PC-9 (cell line): ENCODE measurements at places on chromosomes 7 and 10. TPM values are rescaled to one million over a fixed set of nuclear protein-coding genes. Genes with fewer than 3 reads are reported as not detected.

DNA sequence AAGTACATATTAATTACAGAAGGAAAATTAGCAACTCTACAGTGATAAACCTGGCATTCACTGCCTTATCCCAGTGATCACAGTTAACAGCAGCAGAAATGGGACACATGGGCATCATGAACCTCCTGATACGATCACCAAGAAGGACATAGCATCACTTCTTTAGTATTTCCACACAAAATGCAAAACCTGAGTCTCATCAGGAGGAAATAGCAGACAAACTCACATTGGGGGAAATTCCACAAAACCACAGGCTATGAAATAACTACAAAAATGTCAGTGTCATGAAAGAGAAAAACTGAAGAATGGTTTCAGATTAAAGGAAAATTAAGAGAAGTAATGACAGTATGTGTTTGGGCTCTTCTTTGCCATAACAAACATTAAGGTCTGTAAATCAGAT lies 12.0 kb upstream of the PURB start:
- DNase-seq: no peak

- DNase-seq: no peak
Observed at GRCh38 chr7:134832367-134832766, 52.9 kb downstream of the CALD1 start.

- DNase-seq: no peak
Observed at GRCh38 chr10:36345807-36346206, 703.7 kb upstream of the FZD8 start.

- no peak for DNase-seq
Observed at GRCh38 chr7:155916926-155917655, 104.8 kb upstream of the SHH start.

The SPOCK2 gene
- 4.2 and 5.3 TPM in 2 replicates for total RNA-seq

The ADCK2 gene
- total RNA-seq: 35.3 and 41.7 TPM in 2 replicates

- DNase-seq: no peak
Observed at GRCh38 chr7:26224359-26224758, 22.8 kb downstream of the CBX3 start.

DNA sequence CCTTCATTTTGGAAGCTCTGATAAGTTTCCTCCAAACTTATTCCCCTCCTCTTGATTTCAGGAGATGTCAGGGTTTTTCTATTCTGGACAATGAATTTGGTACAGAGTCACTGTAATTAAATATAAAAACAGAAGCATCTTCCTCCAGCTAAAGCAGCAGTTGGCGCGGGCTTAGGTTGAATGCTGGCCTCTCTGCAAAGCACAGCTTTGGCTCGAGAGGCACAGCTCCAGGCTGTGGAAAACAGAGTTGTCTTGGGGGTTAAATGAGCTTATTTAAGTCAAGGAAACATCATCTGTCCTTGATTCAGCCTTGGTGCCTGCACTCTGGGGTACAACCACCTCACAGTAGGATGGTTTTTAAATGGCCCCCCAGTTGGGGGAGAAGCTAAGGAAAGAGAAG lies 35.0 kb upstream of the PDCD4 start:
- no peak for DNase-seq

DNA sequence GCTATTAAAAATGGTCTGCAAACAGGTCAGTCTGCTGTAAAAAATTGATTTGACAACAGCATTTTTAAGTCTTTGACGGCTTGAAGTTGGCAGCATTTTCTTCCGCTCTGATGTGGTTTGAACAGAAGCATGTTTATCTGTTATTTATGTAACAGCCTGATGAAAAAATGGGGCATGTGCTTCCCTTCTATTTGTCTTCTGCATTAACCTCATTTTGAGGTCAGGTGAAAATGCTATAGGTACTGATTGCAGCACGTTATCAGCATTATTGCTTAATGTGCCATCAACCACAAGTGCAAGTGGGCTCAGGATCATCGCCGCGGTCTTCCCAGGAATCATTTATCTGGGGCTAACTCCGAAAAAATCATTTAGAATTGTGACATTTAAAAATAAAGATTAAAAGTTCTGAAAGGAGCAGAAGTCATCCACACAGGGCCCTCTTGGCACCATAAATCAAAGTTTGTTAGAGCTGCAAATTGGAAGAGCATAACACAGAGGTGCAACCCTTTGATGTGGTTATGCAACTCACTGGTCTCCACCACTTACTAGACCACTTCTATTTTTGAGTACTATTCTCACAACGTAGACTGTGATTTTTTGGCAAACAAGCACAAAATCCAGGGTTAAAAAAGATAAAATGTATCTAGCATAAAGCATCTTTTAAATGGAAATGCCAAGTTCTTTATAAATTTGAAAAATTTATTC lies 307.7 kb downstream of the MDFIC start:
- DNase-seq: no peak

DNA sequence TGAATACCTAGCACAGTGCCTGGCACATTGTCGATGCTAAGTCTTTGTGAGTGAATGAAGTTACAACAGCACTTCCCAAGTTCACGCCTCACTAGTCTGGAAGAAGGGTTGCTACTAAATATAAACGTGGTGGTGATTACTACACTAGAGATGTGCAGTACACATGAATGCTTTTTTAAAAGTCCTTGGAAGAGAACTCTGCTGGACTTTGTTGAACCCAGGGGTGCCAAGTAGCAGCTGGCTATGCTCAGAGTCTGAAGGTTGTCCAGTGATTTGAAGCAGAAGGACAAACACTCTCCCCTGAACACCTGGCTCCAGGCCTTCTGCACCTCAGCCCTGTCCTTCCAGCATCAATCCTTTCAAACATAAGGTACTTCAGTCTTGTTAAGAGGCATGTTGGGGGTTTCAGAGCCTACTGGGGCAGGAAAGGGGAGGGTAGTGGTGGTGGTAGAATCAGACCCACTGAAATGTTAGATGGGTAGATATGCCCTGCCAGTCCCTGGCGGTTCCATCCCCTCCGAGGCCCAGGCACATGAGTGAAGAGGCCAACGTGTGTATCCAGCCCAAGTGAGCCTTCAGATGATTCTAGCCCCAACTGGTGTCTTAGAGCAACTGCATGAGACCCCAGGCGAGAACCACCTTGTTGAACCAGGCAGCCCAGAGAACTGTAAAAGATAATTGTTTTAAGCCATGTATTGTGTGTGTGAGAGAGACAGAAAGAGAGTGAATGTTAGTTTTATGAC lies 94.4 kb downstream of the TAX1BP1 start:
- no peak for DNase-seq

DNA sequence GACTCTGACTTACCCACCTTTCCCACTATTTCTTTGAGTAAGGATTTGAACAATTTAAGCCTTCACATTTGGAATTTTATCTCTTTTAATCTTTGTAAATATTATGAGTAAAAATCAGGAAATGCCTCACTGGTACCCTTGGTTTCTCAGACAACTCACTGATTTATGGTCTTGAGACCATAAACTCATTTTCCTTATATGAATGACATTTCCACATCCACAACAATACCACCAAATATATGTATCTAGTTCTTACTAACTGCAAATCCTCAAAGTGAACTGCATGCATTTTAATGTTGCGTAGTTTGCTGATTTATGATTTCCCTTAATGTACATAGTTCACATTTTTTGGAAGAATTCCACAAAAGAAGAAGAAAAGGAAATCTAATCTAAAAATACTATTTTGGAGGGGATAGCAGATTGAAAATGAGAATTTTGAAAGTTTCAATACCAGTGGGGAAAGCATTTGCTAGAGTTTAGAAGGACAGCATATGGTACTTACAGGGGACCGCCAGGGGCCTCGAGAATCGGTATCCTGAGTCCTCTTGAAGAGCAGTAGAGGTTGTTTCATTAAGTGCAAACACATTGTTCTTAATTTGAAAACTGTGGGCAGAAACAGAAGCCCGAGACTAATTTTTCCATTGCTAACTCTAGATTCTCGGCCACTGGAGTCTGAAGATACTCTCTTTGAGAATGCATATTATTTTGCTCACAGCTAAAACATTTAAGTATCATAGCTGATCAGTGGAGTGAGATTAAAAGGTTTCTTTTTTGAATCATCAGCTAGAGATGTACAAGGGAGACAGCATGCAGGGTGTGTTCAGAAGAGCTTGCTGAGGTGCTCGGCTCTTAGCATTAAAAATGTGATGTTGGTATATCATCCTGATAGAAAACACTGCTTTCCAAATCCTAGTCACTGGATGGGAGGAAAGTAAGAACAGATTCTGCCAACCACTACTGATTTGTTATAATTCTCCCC lies 964.0 kb downstream of the GATA3 start:
- DNase-seq: no peak

DNA sequence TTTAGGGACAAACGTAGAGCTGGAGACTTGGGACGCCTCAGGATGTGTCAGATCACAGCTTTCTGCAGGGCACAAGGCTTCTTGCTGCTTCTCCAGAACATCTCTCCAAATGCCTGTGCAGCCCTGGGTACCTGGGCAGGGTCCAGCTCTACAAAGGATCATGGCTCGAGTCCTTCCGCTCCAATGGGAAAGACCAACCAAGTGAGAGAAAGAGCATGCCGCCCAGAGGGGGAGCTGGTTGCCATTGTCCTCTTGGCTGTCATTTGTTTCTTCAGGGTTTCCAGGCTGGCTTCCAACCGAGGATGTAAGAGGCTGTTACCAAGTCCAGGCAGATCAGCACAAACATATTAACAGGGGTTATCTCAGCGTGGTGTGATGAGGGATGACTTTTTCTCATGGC lies 5.6 kb upstream of the LEP start:
- DNase-seq: no peak

- no peak for DNase-seq
Observed at GRCh38 chr7:13057462-13058200, 370.2 kb downstream of the ARL4A start.

DNA sequence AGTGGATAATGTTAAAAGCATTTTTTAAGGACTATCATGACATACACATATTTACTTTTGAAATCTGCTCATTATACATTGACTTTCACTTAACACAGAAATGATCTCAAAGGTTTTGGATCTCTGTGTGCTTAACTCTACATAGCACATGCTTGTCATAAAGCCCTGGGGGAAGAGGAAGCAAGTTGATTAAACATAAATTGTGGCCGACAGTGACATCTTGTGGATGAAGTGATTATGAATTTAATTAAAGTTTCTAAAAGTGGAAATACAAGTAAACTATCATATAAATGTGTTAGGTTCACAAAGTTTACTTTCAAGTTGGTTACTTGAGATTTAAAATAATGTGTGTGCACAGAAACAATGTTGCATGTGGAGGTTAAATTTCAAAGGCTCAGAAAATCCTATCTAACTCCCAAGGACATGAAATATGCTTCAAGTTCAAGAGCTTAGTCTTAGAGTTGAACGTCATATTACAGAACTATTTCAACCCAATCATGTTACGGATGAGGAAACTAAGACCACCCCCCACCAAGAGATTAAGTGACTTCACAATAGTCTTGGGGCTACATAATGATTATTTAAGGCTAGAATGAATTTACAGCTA lies 1247.8 kb downstream of the GATA3 start:
- DNase-seq: peak; percentile 61

DNA sequence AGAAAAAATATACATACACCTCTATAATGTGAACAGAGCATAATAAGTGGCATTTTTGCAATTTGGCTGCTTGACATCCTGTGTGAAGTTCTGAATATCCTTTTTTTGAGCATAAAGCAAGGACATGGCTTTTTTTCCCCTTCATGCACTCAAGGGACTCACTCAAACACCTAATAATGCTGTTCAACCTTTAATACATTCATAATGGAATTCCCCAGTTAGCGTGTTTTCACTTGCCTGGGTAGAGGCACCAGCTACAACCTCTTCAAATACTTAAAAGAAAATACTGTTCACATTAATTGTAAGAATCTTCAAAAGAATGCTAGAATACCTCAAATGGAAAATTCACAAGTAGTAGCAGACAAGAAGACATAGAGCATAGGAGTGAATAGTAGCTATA lies 316.8 kb downstream of the PCDH15 start:
- DNase-seq: no peak

GRCh38 chr10:25867321-25867720 lies 66.7 kb upstream of the MYO3A start:
- no peak for DNase-seq

The ATG9B gene
- 9.7 and 13.7 TPM in 2 replicates for total RNA-seq

The C10orf71 gene
- total RNA-seq: not detected in 2 replicates

DNA sequence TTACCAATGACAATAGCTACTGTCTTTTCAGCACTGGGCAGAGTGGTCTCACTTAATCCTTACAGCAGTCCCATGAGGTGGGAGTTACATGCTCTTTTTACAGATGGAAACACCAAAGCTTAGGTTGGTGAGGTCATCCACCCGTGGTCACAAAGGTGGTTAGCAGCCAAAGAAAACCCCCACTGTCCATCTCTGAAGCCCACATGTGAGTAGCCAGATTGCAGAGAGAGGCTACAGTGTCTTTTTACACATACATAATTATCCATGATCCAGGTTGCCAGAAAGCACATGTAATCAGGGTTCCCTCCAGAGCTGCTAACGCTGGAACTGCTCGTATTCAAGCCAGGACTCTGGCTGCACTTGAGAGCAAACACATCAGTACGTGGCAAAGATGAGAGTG lies 24.6 kb upstream of the ANKRD2 start:
- DNase-seq: no peak

The ASCC1 gene
- 108 and 129 TPM in 2 replicates for total RNA-seq

GRCh38 chr10:69064762-69065328 lies 23.1 kb upstream of the SRGN start:
- no peak for DNase-seq

The PPP1R17 gene
- total RNA-seq: not detected in 2 replicates

The BTAF1 gene
- total RNA-seq: 16.7 and 19.0 TPM in 2 replicates

DNA sequence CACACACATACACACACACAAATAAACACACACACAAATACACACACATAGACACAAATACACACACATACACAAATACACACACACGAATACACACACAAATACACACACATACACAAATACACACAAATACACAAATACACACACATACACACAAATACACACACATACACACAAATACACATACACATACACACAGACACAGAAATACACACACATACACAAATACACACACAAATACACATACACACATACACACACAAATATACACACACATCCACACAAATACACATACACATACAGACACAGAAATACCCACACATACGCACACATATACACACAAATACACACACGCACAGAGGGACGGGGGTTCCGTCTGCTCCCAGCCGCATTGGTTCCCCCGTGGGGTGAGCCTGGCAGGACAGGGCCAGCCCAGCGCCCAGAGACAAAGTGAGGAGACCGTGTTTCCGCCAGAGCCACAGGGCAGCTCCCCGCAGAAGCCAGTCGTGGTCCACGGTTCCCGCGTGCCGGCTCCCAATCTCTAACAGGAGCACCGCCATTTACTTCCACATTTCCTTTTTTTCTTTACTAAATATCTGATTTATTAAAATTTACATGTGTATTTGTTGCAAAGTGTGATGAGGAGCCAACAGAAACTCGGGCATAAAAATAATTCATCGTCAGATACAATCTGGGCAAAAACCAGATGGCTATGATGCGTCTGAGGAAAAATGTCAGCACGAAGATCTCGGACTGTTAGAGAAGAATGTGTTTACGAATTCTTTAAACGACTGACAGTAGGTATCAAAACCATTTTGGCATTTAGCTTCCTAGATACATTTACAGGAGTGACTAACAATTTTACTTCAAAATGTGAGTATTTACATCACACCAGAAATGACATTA lies 3.1 kb upstream of the KNDC1 start:
- no peak for DNase-seq

The LRIT1 gene
- total RNA-seq: not detected in 2 replicates

GRCh38 chr10:86287966-86288579 lies 78.5 kb downstream of the GRID1 start:
- no peak for DNase-seq
